ENCODE measurements at places on chromosomes 12 and 14.
A peak's percentile ranks its signal among the peaks of the same experiment; 100 is the strongest.

GRCh38 chr14:50835280-50835679 lies 4.3 kb upstream of the NIN start:
- DNase-seq, result no peak

DNA sequence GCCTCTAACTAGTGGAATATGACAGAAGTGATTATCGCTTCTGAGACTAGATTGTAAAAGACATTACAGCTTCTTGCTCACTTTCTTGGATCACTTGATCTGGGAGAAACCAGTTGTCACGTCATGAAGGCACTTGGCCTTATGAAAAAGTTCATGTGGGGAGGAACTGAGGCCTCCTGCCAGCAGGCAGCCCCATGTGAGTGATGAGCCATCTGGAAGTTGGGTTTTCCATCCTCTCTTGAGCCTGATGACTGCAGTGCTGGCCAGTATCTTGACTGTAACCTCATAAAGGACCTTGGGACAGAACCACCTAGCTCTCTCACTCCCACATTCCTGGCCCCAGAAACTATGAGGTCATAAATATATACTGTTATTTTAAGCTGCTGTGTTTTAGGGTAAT lies 28.0 kb downstream of the TTLL5 start:
- no peak for DNase-seq

- no peak for DNase-seq
Observed at GRCh38 chr12:106022568-106023012, 116.2 kb downstream of the NUAK1 start.

DNA sequence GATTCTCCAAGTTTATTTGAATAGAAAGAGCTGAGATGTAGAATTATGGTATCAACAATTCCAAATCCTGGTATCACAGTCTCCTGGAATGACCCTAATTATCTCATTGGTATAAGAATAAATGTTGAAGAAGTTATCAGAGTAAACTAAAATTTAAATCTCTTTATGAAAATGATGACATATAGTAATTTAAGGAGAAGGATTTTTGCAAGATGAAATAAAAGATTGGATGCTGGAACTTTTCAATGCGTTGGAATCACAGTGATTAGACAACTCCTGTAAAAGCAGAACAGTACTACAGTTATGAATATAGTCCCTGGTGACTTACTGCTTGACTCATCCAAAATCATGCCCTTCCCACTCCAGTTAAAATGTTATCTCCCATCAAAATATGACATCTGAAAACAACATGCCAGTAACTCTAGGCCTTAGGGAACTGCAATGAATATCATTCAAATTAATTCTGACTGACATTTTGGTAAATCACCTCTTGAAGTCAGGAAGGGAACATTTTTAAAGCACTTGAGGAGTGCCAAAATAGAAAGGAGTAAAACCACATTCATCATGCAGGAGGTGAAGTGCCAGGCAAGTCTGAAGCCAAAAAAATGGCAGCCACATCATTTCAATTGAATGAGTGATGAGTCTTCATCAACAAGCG lies 197.8 kb upstream of the PRKD1 start:
- DNase-seq, result no peak

DNA sequence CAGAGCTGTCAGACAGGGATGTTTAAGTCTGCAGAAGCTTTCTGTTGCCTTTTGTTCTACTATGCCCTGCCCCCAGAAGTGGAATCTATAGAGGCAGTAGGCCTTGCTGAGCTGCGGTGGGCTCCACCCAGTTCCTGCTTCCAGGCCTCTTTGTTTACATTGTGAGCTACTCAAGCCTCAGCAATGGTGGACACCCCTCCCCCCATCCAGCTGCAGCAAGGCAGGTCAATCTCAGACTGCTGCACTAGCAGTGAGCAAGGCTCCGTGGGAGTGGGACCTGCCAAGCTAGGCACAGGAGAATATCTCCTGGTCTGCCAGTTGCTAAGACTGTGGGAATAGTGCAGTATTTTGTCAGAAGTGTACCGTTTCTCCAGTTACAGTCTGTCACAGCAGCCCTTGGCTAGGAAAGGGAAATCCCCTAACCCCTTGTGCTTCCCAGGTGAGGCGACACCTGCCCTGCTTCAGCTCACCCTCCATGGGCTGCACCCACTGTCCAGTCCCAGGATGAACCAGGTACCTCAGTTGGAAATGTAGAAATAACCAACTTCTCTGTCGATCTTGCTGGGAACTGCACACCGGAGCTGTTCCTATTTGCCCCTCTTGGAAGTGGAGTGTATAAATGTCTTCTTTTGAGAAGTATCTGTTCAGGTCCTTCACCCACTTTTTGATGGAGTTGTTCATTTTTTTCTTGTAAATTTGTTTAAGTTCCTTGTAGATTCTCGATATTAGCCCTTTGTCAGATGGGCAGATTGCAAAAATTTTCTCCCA lies 213.5 kb upstream of the SLC38A2 start:
- peak; percentile 77 for DNase-seq

DNA sequence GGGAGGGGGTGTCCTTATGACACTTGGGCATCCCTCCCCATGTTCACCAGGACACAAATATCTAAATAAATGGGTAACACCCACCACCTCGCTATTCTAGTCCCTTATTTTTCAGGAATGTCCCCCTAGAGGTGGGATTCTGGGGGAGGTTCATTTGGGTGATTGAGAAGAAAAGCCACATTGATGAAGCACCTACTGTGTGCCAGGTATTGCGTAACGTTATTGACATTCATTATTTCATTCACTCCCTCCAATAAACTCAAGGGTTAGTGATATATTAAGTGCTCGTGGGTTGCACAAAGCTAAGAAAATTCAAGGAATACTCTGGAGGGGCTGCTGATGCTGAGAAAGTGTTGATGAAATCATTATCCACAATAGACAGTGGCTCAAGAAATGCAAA lies 92.5 kb upstream of the NOS1 start:
- DNase-seq, result no peak

- DNase-seq, result no peak
Observed at GRCh38 chr12:5808981-5809380, 136.1 kb downstream of the ANO2 start.

DNA sequence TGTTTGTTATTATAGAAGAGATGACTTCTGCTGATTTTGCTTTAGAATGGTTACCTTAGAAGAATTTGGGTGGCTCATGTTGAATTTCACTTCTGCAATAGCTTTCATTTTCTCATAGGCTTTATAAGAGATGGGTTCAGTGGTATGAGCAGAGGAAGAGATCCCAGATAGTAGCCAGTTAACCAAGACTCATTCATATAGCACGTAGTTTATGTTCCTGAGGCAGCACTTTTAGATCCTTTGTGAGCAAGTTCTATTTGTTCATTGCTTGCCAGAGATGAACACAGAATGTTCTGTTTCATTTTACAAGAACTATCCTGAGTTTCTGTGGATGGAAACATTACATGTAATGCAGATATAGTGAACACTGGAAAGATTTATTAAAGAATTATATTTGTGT lies 32.2 kb downstream of the RAB21 start:
- no peak for DNase-seq

DNA sequence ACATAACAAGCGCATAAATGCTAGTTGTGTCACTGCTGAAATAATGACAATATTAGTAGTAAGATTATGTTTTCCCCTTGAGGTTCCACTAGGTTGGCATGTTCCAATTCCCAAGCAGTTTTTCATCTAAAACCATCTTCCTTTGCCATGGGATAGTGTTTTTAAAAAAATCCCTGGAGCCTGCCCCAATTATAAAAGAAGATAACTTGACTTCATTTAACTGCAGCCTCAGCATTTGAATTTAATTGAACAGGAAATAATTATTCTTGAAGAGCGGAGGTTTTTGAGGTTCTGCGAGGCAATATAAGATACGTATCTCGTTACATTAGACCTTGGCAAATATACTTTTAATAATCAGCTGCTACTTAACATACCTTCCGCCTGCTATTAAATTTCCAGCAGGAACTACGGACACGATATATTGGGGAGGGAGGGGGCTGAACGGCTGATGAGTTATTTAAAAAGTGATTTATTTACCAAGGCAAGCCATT lies 65.2 kb upstream of the HSPB8 start:
- DNase-seq, result no peak

DNA sequence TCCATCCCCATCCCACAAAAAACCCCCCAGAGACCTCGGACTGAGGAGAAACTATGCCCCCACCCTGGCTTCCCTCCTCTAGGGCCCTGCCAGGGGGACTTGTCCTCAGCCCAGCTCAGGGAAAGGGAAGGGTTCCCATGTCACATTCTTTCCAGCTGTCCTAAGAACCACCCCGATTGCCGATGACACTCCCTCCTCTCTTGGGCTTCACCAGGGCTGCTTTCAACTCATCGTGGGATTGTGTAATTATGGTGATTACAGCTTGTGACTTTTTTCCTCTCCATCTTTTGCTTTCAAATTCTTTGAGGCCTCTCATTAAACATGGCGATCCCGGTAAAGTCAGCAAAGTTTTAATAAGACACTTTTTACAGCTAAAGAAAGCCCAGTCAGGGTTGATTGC lies 344.0 kb downstream of the DPF3 start:
- DNase-seq, result no peak

DNA sequence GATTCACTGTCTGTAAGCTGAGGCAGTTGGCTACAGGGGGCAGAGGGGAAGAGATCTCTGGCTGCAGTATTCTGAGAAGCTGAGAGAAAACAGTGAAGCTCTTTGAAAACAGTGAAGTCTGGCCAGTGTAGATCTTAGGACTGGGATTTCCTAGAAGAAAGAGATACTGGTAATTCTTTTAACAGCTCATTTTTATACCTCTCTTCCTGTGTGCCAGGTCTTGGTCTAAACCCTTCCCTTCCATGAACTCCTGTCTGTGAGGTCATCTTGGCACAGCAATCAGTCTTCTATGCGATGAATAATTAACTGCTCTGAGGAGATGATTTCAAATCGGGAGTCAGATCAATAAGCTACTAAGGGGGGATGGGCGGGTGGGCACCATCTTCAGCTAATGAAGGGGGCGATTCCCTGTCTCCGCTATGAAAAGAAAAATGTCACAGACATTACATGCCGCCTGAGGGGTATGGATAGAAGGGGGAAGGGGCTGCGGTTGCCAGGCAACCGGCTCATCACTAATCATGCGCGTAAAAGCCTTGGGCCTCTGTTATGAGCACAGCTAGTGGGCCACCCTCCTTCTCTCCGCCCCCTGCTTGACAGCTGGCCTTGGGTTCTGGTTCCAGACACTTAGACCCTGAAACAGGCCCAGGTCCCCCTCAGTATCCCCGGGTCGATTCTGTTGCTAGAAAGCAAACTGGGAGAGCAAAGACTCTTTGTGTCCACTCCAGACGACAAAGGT lies 75.3 kb upstream of the CEP83 start:
- DNase-seq, result no peak

- DNase-seq, result no peak
Observed at GRCh38 chr14:55412676-55413075, 1.0 kb upstream of the ATG14 start.

- no peak for DNase-seq
Observed at GRCh38 chr12:24678436-24678835, 270.5 kb downstream of the BCAT1 start.

DNA sequence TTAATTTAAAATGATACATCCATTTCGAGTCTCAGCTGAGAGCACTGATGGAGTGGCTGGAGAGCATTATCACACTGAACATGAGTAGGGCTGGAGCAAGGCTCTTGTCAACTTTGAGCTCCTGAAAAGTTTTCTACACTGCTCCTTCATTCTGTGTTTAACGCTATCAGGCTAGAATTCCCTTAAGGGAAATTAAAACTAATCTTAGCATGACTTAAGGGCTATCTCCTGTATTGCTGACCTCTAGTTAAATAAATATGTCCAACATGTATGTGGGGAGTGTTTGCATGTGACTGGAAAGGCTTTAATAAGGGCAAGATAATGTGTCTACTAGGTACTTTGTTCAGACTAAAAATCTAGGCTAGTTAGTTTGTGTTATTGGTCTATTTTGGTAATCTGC lies 116.7 kb upstream of the CAND1 start:
- no peak for DNase-seq

DNA sequence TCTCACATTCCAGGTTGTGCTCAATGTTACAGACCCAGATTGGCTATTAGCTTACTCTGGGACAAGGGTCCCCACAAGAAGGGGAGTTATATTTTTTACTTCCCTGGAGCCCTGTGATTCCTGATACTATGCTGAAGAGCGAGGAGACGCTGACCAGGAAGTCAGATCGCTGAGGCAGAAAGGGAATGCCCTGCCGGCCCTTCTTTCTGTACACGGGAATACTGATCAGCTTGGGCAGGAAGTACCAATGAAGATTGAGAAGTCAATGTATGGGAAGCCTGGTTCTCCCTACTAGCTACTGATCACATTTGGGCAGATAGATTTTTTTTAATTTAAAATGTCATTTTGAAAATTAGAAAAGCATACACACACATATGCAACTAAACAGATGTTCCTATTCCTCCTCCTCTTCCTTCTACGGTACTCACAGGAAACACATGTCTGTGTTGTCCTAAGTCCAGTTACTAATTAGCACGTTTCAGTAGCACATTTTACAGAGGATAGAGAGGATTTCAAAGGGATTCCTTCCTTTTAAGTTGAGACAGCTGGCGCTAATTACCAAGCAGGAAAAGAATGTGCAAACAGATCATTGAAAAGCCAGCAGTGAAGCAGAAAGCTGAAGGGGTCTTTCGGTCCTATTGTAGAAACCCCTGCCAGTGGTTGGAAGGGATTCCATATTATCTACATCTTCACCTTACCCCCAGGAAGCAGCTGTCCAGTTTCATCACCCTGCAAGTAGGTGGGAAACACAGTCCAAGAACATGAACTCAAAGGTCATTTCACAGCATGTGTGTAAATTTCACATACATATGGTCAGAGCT lies 292.4 kb downstream of the DUSP6 start:
- no peak for DNase-seq

DNA sequence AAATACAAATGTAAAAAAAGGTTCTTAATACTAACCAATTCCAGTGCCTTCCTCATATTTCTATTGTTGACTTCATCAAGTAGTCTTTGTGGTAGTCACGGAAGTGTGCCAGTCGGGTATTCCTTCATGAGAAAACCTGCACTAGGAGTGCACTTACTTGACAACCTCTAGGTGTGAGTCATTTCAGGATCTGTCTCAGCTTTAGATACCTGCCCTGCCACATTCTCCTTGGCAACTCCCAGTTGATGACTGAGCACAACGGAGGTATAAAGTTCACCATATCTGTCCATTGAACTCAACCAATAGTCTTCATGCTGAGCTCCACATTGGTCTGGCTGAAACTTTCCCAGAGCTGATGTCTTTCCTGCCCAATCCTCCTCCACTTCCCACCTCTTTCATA lies 215.7 kb downstream of the SYT10 start:
- no peak for DNase-seq

- no peak for DNase-seq
Observed at GRCh38 chr12:104026841-104027599, 23.0 kb downstream of the GLT8D2 start.

DNA sequence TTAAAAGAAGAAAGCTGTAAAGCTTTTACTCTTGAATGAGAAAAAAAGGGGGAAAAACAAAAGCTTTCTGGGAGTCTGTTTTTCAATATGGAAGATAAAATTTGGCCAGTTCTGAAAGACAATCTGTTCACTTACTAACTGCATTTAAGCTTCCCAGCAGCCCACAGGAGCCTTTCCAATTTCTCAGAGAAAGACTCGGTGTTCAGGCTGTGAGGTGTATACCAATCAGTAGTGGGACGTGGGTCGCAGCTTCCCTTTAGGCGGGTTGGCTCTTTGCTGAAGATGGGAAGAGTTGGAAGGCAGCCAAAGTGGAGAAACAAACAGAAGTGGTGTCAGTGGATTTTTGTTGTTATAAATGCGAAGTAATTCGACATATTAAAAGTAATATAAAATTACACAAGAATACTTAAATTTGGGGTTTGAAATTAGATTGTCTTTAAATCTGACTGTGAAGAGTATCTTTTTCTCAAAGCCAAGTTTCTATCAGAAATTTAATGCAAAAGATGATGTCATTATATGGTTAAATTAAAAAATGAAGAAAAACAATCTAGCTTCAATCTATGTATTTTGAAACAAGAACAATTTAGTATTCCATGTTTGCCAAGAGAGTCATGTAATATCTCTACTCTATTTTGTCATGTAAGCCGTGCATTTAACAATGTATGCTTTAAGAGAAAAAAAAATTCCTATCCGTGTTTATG lies 590.2 kb upstream of the ATXN7L3B start:
- DNase-seq, result no peak

Measured in SHP77 treated with DMSO at 0.1 percent for 48 hours (cell line).